H1 (cell line): ENCODE measurements at places on chromosomes 1 and 21.
A peak's percentile ranks its signal among the peaks of the same experiment; 100 is the strongest.

DNA sequence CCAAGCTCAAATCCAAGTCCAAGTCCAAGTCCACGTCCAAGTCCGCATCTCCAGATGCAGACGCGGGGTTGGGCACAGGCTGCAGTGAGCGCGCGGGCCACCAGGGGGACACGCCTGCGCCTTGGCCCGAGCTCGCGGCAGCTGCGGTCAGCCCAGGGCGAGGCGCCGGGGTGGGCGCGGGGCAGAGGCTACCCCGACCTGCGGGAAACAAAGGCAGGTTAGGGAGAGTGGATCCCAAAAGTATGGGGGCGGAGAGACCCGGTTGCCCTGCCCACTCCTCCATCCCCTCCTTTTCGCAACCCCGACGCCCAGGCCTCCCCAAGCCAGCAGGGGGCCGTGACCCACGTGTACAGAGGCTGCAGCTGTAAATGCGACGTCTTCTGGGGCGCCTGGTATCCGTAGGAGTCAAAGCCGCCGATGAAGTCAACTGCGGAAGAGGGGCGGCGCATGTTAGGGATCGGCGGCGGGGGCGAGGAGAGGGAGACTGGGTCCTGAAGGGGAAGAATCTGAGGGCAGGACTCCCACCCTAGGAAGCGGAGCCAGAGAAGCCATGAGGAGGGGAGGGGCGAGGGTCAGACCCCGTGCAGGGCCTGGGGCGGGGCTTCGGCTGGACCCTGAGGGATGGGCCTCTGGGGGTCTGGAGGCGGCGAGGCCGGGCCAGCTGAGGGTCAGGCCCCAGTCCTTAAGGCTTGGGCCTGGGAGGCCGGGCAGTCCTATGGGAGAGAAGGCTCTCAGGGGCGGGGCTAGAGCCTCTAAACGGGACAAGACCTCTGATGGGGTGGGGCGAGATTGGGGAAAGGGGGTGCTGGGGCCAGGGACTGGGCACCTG is 58.0 kb downstream of the NKAIN1 start:
- DNase-seq = no peak

DNA sequence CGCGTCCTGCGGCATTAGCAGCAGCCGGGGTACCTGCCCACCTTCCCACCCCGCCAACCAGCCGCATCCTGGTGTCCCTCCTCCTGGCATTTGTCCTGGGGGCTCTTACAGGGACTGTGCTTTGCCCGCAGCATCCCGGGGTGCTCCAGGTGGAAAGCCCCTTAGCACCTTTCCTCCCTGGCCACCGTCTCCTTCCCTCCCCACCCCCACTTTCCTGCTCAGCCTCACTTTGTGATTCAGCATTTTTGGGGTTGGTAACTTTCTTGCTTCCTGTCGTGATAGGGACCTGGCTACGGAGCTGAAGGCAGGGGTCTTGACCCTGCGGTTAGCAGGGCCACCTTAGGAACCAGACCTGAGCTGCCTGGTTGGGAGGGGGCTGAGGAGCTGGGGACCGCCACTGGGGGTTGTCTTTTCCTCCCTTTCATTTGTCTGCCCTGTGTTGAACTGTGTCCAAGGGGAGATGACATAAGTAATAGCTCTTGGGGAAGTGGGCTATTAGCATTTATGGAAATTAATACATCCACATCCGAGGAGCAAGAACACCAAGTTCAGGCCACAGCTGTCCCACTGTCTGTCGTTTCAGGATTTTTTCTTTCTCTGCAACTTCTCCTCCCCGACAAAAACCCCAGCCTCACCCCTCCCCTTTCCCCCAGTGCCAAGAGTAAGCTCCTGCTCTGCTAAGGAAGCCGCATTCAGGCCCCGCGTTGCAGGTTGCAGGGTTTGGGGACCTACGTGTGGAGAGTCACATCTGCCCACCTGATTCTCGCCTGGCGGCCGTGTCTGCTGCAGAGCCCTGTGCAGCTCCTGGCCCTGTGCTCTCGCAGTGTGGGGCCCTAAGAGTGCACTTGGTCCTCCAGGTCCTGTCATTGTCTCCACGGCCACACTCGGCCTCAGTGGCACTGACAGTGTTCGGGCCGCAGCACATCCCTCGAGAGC is 1.6 kb upstream of the NPHP4 start:
- DNase-seq = peak; percentile 60

DNA sequence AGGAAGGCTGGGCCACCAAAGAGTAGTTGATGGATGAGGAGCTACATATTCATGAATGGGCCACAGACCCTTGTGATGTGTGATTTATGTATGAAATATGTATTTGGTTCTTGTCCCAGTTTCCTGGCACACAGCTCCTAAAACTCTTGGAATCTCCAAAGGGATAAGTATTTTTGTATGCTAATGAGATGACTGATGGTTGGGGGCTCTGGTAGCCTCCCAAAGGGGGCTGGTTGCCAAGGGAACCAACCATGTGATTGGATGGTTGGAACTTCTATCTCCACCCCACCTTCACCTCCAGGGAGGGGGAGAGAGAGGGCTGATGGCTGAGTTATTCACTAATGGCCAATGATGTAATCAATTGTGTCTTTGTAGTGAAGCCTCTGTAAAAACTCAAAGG is 77.1 kb downstream of the ZNF281 start:
- no peak for DNase-seq

DNA sequence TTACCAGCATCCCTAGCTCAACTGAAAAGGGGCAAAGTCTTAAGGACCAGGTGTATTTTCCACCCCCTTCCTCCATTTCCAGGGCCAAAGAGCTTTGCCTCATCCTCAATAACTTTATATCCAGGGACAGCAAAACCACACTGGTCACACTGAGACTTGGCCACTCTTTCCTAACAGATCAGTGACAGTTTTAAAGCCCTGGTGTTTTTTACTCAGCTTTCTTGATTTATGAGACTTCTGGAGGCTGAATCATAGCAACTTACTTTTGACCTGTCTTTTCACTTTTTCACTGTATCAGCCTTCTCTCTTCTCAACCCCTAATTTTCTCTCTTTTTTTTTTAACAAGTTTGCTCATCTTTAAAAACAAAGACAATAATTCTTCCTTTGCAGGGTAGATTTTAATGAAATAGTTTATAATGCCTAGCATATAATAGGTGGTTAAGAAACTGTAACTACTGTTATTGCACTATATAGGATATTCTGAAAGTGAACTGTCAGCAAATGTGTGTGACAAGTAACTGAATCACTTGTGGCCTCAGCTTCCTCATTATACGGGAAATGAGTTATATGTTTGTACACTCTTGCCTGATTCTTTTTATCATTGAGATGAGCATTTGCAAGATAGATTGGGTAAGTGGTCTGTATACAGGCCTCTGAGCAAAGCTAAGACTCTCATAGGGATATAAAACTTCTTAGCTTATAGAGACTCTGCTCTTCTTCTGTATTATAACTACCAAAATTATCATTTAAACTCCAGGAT is 19.7 kb upstream of the DYNLT5 start:
- DNase-seq = no peak

- no peak for DNase-seq
Observed at GRCh38 chr21:23822760-23823159, 1784.5 kb downstream of the MRPL39 start.

DNA sequence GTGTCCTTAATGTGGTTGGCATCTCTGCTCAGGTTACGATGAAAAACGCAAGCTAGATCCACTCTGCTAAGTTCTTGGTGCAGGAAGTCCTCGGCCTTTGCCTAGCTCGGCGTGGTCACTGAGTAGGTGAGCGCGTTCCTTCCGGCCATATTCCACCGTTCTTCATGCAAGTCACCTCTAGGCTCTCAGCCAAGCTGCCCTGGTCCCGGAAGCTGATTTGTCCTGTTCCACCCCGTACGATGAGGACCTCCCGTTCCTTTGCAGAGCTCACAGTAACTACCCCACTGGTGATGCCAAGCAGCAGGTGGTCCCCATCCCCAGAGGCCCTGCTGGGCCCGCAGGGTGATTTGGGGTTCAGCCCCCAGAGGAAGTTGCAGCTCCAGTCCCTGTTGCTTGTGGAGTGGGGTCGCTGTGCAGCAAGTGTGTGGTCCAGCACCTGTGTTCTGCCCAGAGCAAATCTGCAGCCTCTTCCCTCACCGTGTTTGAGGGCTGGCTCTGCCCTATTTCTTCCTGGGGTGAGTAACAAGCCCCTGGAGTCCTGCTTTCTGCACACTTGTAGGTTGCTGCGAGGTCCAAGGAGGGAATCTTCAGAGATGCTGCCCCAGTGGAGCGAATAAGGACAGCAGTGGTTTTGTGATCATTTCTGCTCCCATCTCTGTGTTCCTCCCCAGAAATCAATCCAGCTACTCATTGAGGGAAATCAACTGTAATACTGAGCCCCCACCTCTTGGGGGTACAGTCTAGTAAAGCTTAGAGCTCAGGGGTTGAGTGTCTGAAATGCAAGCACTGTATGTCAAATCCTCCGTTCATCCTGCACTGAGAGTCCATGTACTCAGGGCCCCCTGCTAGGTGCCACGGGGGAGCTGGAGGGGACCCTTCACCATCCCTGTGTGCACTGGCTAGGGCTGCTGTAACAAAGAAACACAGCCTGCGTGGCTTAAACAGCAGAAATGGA is 2.3 kb downstream of the UMODL1 start:
- DNase-seq = no peak

GRCh38 chr1:64308866-64309265 is 105.4 kb downstream of the UBE2U start:
- no peak for DNase-seq

DNA sequence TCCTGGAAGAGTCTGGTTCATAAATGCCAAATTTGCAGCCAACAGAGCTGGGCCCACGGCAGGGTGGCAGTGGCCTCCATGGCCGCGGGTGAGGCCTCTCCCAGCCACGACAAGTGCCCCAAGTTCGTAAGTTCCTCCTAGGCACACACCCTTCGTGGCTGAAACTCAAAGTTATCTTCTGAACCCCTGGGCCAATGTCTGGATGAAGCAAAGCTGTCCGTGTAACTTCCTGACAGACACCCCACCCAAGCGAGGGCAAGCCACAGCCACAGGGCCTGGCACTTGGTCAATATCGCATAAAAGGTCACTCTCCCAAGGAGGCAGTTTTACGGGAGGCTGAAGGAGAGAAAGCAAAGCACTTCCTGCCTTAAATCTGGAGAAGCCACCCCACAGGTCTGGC is 27.8 kb upstream of the GPR153 start:
- no peak for DNase-seq

DNA sequence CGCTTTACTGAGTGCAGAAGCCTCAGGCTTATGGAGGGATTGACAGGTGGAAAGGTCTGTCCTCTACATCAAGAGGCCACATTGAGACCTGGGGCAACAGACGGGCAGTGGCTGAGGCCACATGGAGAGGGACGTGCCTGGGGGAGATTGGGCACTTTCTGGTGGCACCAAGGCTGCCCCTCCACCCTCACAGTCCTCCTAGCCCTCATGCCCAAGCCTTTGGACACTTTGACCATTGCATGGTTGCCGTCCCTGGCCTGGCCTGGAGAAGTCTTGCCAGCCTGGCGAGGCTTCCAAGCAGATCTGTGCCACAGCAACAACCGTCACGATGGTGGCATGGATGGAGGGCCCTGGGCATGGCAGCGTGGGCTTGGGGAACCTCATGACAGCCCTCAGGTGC is 192.1 kb upstream of the VAMP3 start:
- no peak for DNase-seq

DNA sequence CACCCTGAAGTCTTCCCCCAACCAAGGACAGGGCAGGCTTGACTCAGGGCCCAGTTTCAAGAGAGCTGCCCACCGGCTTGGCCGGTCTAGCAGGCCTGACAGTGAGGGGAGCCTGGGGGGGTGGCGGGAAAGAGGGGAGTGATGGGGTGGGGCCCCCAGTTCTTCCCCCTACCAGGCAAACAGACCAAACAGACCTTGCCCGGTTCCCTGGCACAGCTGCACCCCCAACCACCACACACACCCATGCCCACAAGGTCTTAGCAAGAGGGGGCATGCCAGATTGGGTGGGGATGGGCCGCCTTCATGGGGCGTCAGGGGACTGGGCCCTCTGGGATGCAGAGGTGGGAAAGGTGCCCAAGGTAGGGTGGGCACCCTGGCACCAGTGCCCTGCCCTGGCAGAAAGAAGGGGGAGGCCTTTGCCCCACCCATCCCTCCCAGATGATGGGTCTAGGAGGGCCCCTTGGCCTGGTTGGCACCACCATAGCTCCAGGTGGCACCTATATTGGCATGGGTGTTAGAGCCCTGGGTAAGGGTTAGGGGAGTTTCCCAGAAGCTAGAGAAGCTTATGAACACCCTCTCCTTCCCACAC is 8.9 kb downstream of the ZBTB7B start:
- DNase-seq = no peak

DNA sequence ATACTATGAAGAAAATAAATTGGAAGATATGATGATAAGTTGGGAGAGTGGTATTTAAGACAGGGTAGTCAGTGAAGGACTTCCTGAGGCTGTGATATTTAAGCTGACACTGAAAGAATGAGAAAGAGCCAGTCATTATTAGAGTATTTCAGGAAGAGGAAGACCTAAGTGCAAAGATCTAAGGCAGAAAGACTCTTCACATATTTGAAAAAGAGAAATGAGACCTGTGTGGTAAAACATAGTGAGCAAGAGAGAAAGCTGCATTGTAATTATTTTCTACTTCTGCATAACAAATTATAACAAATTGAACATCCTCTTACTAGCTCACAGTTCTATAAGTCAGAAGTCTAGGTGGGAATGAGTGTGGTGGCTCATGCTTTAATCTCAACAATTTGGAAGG is 34.6 kb upstream of the DOCK7 start:
- DNase-seq = no peak

- no peak for DNase-seq
Observed at GRCh38 chr1:243620096-243620495, 229.9 kb downstream of the AKT3 start.

- no peak for DNase-seq
Observed at GRCh38 chr1:192272732-192273131, 44.1 kb upstream of the RGS21 start.

DNA sequence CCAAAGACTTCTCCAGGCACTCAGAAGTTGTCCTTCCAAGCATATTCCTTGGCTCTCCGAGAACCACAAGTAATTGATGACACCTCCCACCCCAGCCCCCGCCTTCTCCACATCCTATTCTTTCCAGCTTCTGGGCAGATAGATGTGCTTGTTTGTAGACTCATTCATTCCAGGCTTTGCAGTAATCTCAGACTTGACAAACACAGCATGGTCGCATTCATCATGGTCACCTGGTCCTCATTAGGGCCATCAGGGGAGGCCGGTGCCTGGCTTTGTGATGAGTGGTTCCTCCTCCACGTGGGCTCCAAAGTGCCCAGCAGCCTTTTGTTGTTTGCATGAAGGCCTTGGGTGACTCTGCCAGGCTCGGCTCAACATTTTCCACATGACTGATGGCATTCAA is 28.5 kb upstream of the KCNE2 start:
- DNase-seq = no peak

- DNase-seq = no peak
Observed at GRCh38 chr1:35448344-35448801, 108.8 kb downstream of the KIAA0319L start.

- no peak for DNase-seq
Observed at GRCh38 chr1:51000160-51000559, 30.1 kb downstream of the CDKN2C start.

DNA sequence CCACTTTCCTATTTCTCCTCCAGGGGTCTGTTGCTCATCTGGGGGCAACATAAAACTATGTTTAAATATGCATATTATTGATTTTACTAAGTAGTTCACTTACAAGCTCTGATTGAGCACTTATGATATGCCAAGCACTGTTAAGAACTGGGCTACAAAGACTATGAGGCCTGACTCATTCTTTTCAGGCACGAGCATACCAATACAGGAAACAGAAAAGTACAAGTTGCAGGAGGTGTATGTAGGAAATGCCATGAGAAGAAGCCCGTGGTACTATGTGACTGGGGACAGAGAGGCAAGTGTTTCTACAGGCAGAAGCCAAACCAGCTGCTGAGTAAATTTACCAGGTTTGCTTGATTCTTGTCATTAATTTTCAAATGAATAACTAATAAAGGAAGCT is 120.4 kb upstream of the PTGFR start:
- no peak for DNase-seq

GRCh38 chr1:161890574-161890973 is 124.5 kb downstream of the ATF6 start:
- no peak for DNase-seq

- DNase-seq = no peak
Observed at GRCh38 chr1:91811363-91812025, 74.5 kb downstream of the TGFBR3 start.
